ENCODE measurements at places on chromosomes 16 and 17. TPM values are rescaled to one million over a fixed set of nuclear protein-coding genes. Genes with fewer than 3 reads are reported as not detected.

The LRRC36 gene
- total RNA-seq: not detected

The NACA2 gene
- not detected for total RNA-seq

The FOXK2 gene
- total RNA-seq: 25.2 TPM

The TANC2 gene
- 7.6 TPM for total RNA-seq

The LDAF1 gene
- 25.6 TPM for total RNA-seq

The ADGRG1 gene
- 9.0 TPM for total RNA-seq

The HSD17B1 gene
- total RNA-seq: 1.2 TPM

The EVPLL gene
- total RNA-seq: not detected

The EME1 gene
- total RNA-seq: 9.2 TPM

The PLA2G15 gene
- total RNA-seq: 30.0 TPM

The TMIGD1 gene
- total RNA-seq: not detected

The CLEC3A gene
- not detected for total RNA-seq

The KRT38 gene
- total RNA-seq: not detected

The TMEM170A gene
- total RNA-seq: 11.9 TPM

The TK2 gene
- 82.3 TPM for total RNA-seq

The FLOT2 gene
- 39.9 TPM for total RNA-seq

The ALDOA gene
- total RNA-seq: 543 TPM

The APOH gene
- not detected for total RNA-seq

Data from aortic smooth muscle cell (primary cell).